ENCODE measurements at places on chromosomes 1 and 21.
A peak's percentile ranks its signal among the peaks of the same experiment; 100 is the strongest.

- DNase-seq = no peak
Observed at GRCh38 chr1:205777994-205778393, 2.7 kb upstream of the RAB29 start.

- DNase-seq = no peak
Observed at GRCh38 chr1:234912548-234913277, 215.9 kb downstream of the TOMM20 start.

- DNase-seq = peak; percentile 29
Observed at GRCh38 chr1:58768971-58769808, 14.7 kb downstream of the JUN start.

DNA sequence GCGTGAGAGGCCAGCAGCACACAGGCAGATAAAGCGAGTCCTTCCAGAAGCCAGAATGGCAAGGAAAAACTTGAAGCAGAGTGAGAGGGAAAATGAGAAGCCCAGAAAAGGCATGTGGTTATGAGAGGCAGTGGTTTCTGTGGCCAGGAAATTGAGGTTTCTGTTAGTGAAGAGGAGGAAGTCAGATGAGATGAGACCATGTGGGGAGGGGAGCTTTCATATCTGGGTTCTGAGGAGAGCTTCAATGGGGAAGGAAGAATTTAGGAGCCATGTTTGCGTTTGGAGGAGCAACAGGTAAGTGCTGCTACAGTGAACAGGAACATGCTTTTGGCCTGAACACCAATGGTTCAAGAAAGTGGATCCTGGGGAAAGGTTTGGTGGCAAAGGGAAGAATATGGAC, 6.1 kb upstream of the CD1A start:
- DNase-seq = no peak

DNA sequence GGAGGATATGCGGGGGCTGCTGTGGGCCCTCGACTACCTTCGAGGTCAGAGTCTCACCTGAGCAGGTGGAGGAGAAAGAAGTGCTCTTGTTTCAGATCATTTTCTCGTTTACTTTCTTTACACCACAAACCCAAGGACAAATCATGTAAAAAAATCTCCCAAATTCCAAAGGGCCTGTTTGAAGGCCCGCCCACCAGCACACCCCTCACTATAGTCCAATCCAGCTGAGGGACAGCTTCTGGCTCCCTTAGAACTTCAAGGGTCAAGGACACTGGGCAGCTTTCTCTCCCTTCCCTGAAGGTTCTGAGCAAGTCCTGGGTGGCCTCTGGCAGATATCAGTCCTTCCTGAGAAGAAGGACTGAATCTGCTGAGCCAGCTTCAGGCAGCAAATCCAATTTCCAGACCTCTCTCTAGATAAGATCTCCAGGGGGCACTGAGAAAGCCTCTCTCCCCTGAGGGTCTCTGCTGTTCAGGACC, 5.5 kb downstream of the STK40 start:
- no peak for DNase-seq

DNA sequence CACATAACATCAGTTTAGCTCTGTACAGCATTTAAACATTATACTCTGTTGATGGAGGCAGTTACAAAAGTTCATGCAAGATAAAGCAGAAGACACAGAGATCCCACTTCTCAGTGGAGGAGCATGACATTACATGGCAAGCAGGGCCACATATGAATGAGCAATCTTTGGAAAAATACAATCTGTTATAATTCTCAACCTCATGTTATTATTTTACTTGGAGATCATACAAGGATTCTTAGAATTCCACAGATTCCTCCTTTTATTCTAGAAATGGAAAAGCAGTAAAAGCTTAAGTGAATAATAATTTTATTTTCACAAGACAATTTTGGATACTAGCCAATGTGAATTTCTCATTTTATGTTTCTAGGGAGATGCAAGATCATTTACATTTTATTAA, 66.6 kb downstream of the IFI44 start:
- DNase-seq = no peak

DNA sequence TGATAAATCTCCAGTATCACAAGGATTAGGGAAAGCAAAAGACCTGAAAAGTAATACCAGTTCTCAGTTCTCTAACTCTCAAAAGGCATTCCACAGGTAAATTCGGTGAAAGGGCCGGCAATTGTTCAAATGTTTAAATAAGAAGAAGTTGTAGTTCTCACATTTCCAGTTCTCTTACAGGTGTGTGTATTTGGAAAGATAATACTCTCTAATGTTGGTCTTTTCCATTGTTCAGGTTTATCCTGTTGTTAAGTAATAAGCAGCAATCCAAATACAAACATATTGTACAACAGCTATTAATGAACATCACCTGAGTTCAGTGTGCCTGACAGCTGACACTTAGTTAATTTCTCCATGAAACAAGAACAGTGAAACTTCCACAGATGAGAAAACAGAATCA, 13.2 kb upstream of the PRKAB2 start:
- no peak for DNase-seq

GRCh38 chr1:214280386-214281020, 456 bp upstream of the SMYD2 start:
- no peak for DNase-seq

GRCh38 chr1:171877701-171878100, 36.4 kb downstream of the DNM3 start:
- DNase-seq = no peak

GRCh38 chr1:110056776-110057175, 13.7 kb downstream of the ALX3 start:
- no peak for DNase-seq

DNA sequence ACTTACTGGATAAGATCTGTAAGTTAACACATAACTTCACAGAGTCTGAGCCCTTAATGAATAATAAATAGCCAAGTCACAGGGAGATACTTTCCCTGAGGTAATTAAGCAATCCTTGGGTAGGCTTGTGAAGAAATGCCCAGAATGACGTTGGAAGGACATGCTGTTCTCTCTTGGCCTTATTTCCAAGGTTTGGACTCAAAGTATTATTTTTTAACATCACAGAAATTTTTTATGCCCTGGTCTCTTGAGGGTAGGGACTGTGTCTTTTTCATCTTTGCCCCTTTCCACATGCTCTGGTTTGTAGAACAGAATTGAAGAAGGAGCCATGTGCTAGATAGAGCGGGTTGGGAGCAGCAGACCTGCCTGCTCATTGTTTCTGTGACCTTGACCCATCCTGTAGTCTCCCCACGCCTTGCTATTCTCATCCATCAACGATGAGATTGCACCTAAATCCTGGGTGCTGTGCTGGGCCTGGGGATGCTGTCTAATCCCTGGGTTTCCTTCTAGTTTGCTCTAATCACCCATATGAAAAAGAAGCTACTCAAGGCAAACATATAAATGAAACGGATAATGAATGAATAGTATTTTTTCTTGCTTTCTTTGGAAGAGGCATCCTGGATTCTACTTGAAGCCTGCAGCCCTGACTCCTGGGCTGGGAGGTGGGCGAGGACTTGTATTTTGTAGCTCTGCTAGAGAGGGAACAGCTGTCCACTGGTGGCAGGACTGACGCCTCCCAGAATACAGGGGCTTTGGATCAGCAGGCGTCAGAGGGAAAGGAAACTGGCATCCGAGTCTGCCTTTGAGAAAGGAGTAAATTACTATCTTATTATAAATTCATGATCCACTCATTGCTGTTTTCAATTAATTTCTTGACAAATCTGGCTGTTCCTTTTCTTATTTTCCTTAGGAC, 17.5 kb upstream of the LAMTOR5 start:
- DNase-seq = no peak

- DNase-seq = no peak
Observed at GRCh38 chr1:61289232-61290098, 207.1 kb downstream of the NFIA start.

DNA sequence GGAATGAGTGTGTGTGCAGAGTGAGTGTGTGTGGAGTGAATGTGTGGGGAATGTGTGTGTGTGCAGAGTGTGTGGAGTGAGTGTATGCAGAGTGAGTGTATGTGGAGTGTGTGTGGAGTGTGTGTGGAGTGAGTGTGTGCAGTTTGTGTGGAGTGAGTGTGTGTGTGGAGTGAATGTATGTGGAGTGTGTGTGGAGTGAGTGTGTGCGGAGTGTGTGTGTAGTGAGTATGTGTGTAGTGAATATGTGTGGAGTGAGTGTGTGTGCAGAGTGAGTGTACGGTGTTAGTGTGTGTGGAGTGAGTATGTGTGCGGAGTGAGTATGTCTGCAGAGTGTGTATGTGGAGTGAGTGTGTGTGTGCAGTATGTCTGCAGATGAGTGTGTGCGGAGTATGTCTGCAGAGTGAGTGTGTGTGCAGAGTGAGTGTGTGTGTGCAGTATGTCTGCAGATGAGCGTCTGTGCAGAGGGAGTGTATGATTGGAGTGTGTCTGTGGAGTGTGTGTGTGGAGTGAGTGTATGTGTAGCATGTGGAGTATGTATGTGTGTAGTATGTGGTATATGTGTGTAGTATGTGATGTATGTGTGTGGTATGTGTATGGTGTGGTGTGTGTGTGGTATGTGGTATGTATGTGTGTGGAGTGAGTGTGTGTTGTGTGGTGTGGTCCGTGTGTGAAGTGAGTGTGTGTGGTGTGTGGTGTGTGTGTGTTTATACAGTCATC, 59.7 kb upstream of the CLDN14 start:
- no peak for DNase-seq

- no peak for DNase-seq
Observed at GRCh38 chr1:86498281-86498680, 29.6 kb downstream of the CLCA1 start.

- DNase-seq = no peak
Observed at GRCh38 chr1:45200906-45201500, 5.4 kb downstream of the ZSWIM5 start.

DNA sequence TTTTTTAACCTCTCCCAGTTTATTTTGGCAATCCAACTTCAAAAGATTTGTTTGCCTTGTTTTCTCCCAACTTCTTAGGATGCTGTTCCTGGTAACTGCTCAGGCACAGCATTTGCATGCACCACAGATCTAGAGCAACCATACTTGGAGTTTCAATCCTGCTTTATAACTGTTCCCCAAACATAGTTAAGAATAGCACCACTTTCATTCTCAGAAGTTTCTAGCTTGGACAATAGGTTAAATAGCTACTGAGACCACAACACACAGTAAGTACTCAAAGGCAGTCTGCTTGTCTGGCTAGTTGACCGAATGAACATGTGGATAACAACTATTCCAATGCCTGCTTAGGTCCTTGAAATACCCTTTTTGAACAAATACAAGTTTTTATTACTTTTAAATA, 76.8 kb downstream of the FOXJ3 start:
- DNase-seq = no peak

GRCh38 chr1:206445116-206445515, 25.2 kb upstream of the IKBKE start:
- no peak for DNase-seq

DNA sequence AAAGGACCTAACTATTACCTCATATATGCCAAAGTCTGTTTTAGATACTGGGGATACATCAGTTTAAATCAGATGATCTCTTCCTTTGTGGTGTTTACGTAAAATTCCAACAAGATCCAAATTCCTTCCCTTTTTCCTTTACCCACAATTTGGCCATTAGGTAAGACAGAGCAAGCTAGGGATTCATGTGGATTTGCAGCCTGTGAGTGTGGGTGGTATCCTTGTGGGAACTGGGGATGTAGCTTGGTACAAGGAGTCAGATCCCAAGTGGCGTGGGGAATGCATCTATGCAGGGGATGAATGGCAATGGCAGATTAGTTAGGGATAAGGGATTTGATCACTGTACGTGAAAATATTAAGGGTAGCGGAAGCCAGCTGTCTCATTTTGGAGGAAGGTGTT, 9.8 kb upstream of the STRIP1 start:
- no peak for DNase-seq

DNA sequence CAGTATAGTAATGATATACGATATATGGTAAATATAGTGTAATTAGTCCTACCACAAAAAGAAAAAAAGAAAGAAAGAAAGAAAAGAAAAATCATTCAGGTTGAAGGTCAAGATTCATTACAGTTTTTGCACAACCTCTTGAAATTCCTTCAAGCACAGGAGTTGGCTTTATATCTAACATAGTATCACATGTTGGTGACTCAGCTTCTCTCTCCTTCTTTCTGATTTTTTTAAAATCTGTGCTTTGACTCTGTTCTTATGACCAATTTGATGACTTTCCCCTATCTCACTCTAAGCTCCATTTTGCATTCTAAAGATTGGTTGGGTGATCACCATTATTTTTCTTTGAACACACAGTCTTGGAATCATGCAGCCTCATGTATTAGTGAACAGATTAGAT, 148.2 kb upstream of the COL11A1 start:
- DNase-seq = no peak

DNA sequence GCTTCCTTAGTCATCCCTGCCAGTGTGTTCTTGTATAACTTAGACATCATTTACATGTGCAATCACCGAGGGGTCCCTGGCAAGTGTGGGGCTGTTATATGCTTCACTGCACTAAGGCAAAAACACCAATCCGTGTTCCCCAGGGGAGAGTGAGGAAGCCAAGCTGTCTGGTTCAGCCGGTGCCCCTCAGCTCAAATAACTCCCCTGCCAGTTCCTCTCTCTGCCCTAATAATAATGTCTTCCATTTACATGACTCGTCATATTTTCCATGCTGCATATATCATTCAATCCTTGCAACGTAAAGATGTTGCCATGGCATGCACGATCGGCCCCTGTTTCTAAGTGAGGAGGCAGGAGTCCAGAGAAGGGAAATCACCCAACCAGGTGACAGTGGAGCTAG, 24.4 kb upstream of the NDC1 start:
- DNase-seq = no peak

- no peak for DNase-seq
Observed at GRCh38 chr21:41830145-41830707, 48.9 kb downstream of the PRDM15 start.

DNA sequence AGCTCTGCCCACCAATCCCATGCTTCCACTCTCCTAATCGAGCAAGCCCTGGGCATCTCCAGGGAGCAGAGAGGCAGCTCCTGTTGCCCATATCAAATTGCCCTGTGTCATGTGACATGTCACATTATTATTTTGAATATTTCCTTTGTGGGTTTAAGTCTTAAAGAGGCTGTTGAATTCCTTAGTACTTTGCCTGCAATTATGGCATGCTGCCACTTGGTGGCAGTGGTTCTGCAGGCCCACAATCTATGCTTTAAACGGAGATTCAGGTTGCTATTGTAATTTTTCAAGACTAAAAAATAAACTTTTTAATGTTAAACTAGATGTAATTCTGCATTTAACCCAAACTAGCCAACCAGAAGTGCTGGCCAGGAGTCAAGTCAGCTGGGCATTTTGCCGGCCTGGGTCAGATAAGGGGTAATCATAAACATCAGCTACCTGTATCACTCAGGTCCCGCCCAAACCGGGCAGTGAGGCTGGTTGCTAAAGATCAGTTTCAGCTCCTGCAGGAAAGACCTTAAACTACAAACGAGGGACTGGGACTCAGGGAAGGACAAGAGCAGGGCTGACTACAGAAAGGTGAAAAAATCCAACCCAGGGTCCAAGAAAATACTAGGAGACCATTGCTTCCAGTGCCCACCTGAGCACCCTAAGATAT, 37.3 kb upstream of the ARHGEF16 start:
- DNase-seq = no peak

- DNase-seq = no peak
Observed at GRCh38 chr21:41564871-41565274, 56.9 kb upstream of the TMPRSS2 start.

- no peak for DNase-seq
Observed at GRCh38 chr1:6313393-6314200, 52.7 kb upstream of the GPR153 start.

GRCh38 chr1:150008699-150009098, 1.8 kb downstream of the OTUD7B start:
- no peak for DNase-seq
